Fibroblast of mammary gland (primary cell): ENCODE measurements at places on chromosomes 1 and 21.

GRCh38 chr1:166383137-166383536 lies 216.3 kb upstream of the FAM78B start:
- no peak for DNase-seq

- no peak for DNase-seq
Observed at GRCh38 chr1:212696721-212697331, 2.8 kb downstream of the BATF3 start.

DNA sequence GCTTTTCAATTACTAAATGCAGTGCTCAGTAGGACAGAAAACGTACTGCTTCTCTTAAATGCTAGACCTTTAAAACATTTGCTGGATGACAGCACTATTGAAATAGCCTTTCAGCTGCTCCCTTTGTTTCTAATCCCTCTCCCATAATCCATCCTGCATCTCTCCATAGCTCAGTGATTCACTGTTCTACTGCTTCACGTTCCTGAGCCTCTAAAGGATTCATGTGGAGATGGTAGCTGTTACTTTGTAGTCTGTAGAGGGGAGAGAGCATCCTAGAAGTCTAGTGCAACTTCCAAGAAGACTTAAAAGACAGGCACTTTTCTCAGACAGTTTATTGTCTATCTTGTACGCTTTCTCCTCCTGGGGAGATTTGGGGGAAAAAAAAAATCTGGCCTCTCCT lies 51.4 kb downstream of the LRRC8B start:
- no peak for DNase-seq

GRCh38 chr1:87279536-87279875 lies 49.2 kb upstream of the LMO4 start:
- DNase-seq, result peak; percentile 55

GRCh38 chr21:33801424-33802405 lies 113.9 kb downstream of the ATP5PO start:
- peak; percentile 63 for DNase-seq

DNA sequence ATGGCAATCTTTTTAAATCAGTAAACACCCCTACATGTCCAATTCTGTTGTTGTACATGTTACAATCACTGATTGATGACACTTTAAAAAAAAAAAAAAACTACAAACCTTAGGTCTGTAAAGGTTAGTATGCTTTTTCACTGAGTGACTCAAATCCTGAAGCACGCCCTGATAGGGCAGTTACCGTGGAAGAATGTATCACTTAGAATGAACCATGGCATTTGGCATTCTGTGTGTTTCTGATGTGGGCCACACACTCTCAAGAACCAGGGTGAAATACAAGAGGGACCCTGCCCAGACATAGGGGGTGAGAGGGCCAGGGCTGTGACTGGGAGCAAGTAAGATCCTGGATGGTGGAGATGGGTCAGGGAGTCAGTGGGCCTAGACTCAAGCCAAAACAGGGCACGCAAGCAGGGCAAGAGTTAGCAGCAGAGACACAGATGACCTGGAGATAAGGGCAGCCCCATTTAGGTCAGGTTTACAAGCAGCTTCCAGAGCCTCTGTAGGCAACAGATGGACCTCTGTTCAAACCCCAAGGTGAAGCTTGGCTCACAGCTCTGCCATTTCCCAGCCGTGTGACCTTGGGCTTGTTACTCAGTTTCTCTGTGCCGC lies 47.6 kb upstream of the DMRTB1 start:
- no peak for DNase-seq

DNA sequence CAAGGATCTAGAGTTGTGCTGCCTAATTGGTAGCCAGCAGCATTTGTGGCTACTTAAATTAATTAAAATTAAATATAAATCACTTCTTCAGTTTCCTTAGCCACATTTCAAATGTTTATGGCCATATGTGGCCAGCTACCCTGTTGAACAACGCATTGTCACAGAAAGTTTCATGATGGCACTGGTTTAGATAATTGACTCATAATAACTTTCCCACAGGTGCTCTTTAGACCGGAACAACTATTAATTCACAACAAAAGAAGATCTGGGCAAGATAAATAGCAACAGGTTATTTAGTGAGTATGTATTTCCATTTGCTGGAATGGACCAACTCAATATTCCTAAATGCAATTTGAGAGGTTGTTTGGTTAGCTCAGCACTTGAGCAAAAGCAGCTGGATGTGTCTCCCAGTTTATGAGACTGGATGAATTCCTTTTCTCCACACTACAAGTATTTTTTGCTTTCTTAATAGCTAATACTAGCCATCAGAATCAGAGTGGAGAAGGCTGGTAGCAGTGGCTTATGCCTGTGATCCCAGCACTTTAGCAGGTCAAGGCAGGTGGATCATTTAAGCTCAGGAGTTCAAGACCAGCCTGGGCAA lies 3.7 kb upstream of the AMIGO1 start:
- no peak for DNase-seq

GRCh38 chr1:30330644-30331043 lies 392.7 kb downstream of the MATN1 start:
- no peak for DNase-seq

DNA sequence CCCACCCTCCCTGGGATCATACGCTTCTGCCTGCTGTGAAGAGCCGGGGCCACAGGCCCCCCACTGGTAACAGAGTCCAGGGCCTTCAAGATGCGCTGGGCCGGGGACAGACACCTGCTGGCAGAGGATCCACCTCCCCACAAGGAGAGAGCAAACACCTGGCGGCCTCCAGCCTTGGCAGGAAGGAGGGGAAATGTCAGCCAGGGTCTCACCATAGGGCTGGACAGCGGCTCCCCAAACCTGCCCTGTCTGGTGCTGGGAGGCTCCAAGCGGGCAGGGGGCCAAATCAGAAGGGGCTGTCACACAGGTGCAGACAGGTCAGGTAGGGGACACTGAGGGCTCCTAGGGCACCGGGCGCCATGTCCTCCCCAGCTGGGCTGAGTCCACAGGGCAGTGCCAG lies 58.9 kb downstream of the KCNAB2 start:
- DNase-seq, result no peak

DNA sequence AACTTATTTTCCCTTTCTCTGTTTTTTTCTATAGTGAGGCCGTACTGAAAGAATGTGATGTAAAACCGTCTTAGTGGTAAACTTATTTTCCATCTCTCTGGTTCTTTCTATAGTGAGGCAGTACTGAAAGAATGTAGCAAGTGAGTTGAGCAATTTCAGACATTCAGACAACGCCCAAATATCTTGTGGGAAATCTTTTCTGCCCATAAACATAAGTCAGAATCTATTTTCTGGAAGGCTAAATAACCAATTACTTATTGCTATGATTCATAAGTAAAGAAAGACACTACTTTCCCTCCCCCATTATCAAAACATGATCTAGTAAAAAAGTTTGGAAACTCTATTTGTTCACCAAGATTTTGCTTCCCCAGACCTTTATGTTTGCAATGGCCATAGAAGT lies 18.8 kb upstream of the SCCPDH start:
- peak; percentile 93 for DNase-seq

DNA sequence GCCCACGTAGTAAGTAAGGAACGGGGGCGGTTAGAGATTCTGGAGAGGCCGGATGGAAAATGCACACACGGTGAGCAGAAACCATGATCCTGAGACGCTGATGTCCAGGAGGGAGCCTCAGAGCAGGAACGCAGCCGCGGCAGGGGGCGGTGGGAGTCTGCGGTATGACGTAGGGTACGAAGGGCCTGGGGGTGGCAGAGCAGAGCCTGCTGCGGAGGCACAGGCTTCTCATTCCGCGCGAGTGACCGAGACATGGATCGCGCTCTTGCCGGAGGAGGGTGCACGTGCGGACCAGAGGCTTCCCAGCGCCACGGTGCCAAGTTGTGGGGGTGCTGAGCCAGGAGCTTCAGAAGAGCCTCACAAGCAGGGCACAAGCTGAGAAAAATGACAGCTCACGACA lies 176.2 kb downstream of the KIF26B start:
- DNase-seq, result no peak

GRCh38 chr1:227893300-227893948 lies 54.3 kb downstream of the WNT9A start:
- DNase-seq, result no peak

DNA sequence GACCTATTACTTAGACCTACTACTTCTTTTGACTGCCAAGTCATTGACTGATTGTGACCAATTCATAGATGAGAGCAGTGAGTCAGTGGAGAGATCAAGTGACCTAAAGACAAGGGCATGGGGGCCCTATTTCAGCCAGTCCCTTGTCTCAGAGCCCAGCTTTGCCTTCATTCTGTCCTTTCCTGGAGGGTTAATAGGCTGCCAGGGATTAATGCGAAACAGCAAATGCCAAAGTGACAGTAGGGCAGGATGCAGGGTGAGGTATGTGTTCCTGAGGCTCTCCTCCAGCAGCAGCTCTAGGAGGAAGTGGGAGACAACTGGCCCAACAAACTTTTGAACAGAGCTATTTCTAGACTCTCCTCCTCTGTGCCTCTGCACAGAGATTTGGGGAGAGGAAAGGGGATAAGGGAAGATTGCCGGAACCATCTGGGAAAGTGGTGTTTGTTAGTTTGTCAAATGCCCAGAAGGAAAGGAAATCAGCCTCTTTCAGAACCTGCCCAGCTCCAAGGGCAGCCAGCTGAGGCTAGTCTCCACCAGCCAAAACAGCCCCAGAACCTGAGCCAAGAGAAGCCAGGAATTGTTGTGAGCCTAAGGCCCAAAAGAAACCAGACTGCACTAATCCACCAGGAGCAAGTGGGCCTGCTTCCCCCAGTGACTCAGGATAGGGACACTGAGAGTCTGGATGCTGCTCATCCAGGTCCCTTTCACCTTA lies 4.9 kb upstream of the S100A3 start:
- peak; percentile 69 for DNase-seq
